ENCODE measurements at places on chromosomes 1 and 21.

GRCh38 chr1:3852711-3853485 lies 4.1 kb downstream of the CEP104 start:
- DNase-seq: no peak

DNA sequence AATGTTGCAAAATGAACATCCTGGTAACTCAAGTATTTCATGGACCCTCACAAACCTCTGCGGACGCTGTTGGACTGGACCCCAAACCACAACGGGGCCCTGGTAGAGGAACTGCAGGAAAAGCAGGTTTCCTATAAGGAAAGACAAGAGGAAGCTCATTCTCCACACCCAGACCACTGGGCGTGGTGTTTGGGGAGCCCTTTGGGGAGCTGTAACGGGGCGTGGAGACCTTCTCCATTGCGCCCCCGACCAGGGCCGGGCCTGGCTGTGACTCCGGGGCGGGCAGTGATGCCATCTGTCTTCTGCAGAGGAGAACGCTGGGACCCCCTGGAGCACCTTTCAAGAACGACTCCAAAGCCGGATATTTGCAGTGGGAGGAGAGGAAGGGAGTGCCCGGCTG lies 30.0 kb upstream of the AGPAT3 start:
- no peak for DNase-seq

DNA sequence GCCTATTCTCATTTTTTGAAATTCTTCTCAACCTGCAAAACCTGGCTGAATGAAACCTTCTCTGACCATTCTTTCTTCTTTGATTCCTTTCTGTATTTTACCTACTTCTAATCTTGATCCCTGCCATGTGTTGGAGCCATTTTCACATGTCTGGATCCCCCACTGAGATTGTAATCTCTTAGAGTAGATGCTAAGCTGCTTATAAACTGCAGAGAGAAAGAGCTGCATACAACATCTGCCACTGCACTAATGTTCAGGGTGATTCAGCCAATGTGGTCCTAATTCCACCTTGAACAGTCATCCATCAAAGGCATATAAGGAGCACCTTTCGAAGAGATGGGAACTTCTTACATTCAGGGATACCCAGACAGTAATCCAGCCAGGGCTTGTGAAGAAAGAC lies 16.2 kb upstream of the DAB1 start:
- no peak for DNase-seq

GRCh38 chr1:108747898-108748297 lies 1.4 kb downstream of the STXBP3 start:
- no peak for DNase-seq

DNA sequence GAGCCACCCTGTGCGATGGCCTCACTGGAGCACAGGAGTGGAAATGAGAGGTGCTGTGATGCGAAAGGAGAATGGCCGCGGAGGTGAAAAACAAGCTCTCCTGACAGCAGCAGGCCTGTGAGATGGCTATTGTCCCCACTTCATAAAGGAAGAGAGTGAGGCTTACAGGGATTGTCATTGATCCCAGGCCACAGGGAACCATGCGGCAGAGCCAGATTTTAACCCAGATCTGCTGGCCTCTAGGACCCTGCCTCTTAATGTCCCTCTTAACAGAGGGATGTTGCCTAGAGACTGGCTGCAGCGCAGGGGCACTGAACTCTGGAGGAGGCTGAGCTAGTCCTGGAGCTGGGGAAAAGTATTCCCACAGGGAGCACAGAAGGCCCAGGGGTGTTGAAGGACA lies 3.1 kb upstream of the SYTL1 start:
- no peak for DNase-seq

DNA sequence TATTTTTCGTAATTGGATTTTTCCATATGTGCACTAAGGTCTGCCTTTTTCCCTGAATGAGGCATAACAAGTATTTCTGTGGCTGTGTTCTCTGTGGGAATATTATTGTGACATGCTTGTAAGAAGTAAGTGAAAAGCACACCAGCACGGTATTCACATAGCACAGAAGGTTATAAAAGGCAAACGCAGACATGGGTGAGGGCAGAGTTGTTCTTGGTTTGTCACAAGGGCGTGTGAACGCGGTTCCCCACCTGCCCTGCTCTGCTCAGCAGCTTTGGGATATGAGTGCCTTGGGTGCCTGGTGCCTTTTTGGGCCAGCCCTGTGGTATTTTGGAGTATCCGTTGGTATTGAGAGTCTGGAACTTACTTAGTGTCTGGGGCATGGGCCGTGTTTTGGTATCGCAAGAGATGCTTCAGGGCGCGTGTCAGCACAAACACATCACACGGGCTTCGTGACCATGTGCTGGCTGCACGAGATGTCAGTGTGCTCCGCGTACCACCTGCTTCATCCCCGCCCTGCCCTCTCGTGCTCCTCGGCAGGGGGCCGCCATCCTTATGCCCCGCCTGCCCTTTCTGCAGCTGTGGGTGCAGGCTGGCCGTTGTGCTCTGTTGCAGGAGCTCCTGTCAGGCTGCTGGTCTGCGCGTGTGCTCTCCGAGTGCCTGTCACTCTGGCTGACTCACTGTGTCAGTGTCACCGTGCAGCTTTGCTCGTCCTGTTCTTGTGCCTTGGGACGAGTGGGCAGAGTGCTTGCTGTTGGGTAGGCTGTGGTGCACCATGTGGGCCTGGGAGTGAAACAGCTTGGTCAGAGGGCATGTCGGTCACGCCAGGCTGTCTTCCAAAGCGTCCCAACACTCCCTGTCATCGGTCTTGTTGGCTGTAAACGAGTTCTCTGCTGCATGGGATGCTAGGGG lies 15.0 kb downstream of the SKI start:
- DNase-seq: no peak

DNA sequence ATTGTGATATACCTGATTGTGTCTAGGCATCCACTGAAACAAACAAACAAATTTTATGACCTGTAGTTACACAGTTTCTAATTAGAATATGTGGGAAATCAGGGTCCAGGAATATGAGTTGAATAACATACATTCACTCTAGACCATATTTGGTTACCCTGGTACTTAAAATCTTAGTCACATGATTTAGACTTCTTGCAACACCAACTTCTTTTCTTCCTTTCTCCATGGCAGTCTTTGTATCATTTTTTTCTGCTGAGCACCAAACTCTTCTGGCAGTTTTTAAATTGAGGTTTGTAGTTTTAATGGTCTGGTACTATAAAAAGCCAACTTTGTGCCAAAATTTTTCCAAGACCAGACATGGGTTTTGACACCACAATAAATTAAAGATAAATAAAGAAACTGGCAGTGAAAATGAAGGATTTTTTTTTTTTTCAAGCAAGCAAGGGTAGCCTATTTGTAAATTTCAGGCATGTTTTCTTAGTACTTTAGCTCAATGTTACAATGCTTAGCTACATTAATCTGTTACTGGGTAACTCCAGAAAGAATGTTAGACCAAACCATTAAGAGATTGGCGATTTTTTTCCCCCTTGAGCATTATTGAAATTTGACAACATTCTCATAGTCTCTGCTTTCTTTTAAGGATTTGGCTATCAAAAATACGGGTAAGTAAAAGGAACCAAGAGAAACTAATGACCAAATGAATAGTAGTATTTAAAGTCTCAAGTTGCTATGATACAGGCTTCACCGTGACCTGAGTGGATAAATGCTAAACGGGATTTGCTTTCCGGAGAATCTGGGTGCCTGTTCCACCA lies 108.5 kb downstream of the NFIA start:
- no peak for DNase-seq

DNA sequence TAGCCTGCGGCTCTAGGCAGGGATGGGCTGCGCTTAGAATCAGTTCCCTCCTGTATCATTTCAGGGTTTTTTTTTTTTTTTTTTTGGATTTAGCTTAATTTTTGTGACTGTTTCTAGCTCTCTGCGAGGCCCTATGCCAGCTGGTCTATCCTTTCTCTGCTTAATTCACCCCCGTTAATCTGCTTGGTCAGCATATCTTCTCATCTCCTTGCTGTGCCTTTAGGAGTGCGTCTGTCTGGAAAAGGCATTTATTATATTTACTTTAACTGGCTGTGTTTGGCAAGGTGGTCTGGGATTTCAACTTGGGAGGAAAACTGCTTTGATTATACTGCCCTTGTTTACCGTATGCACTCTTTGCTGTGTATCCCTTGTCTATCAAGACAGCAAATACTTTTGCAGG lies 184.8 kb upstream of the KIAA0040 start:
- DNase-seq: no peak

GRCh38 chr21:24294171-24294570 lies 1313.1 kb downstream of the MRPL39 start:
- DNase-seq: no peak

DNA sequence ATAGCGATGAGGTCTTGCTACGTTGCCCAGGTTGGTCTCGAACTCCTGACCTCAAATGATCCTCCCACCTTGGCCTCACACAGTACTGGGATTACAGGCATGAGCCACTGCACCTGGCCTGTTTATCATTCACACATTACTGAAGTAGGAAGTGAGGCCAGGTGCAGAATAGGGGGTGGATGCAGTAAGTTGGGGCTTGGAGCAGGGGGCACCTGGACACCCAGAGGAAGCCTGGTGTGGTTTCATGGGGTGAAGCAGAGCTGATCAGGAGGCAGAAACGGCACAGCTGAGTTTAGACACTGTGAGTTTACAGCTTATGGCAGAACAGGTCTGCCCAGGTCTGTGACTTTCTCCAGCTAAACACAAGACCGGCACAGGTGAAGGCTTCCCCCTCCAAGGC lies 4.9 kb downstream of the CDA start:
- DNase-seq: no peak

DNA sequence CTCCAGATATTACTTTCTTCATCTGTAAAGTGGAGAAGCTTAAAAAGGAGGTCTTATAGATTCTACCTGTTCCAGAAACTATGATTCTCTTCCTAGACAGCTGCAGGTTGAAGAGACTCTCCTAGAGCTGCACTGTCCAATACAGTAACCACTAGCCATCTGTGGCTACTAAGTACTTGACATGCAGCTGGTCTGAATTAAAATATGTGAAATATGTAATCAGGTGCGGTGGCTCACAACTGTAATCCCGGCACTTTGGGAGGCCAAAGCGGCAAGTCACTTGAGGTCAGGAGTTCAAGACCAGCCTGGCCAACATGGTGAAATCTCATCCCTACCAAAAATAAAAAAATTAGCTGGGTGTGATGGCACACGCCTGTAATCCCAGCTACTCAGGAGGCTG lies 15.8 kb downstream of the APP start:
- DNase-seq: no peak

DNA sequence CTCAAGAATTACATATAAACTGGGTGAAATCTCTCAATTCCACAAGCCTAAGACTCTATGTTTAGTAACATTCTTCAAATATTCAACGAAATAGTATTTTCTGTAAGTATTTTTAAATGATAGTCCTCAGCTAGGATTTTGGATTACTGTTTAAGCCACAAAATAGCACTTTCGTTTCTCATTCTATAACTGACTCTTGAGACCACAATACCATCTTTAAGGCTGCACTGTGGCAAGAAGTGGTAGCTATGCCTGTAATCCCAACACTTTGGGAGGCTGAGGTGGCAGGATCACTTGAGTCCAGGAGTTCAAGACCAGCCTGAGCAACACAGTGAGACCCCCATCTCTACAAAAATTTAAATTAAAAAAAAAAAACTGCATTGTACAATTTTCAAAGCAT lies 126.7 kb downstream of the CDC42BPA start:
- DNase-seq: no peak

DNA sequence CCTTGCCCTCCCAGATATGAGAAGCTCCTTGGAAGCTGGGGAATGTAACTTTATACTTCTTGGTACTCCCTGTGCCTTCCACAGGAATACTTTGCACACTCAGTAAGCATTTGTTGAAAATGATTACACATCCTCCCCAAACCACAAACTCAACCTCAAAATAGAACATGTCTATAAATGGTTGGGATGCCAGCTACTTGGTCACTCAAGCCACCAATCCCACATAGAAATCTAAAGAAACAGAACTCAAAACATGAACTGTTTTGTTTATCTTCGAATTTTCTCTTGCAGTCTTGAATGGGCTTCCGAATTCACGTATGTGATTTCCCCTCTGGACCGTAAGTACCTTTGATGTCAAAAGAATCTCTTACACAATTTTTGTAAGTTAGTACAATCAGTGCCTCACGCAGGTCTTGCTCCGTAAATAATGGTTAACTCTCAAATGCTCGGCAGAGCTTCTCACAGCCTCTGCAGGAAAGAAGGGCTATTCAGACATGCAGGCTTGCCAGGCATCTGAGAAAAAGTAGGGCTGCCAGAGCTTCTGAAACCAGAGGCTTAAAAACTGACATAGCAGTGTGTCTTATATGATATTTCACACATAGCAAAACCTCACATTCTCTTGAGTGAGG lies 26.9 kb downstream of the SORT1 start:
- DNase-seq: no peak

- no peak for DNase-seq
These were observed 2.8 kb upstream of the GPR153 start for GRCh38 chr1:6263716-6264115.

DNA sequence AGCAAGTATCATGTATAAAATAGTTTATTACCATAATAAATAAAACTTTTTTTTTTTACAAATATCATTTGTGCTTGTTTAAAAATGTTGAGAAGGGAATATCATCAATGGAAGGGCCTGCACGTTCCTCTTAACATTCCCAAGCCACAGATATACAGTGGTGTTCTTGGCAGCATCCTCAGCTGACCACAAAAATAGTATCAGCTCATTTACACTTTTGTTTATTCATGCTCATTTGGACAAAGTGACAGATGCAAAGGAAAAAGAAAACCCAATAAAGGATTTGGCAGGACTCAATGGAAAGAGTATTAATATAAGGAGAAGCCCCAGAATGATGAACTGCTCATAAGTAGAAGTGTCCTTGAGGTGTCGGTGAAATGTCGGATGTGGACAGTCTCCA lies 349.6 kb downstream of the HHAT start:
- no peak for DNase-seq

- DNase-seq: no peak
These were observed 35.9 kb downstream of the URB2 start for GRCh38 chr1:229661897-229662296.

DNA sequence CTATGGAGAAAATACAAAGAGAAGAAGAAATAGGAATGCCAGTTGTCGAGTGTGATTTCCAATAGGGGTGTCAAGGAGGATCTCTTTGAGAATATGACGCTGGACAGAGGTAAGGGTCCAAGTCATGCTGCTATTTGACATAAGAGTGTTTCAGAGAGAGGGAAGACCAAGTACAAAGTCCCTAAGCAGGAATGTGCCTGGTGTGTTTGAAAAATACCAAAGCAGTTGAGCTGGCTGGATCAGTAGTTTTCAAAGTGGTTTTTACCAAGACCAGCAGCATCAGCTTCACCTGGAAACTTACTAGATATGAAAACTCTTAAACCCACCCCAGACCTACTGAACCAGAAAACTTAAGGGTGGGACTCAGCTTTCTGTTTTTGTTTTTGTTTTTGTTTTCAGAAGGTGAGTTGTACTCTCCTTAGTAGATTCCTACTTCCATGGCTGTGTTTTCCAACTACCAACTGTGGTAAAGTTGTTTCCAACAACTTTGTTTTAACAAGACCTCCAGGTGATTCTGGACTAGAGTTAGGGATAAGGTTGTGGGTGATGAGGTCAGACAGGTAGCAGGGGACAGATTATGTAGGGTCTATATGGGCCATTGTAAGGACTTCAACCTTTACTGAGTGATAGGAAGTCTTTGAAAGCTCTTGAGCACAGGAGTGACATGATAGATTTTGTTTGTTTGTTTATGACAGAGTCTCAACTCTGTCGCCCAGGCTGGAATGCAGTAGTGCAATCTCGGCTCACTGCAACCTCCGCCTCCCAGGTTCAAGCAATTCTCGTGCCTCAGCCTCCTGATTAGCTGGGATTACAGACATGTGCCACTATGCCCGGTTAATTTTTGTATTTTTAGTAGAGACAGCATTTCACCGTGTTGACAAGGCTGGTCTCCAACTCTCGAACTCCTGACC lies 7.3 kb upstream of the GJA9 start:
- DNase-seq: no peak

GRCh38 chr1:54459726-54460191 lies 53.6 kb upstream of the SSBP3 start:
- DNase-seq: no peak

GRCh38 chr1:153465811-153466636 lies 5.6 kb upstream of the S100A7 start:
- DNase-seq: peak; percentile 28
